Stimulated activated CD8-positive, alpha-beta memory T cell treated with anti-CD3 and anti-CD28 coated beads, Interleukin-4, amount 100 ng/mL, for 4 hours (primary cell): ENCODE measurements at places on chromosomes 5 and 9.

GRCh38 chr9:12809720-12810119, 34.9 kb downstream of the LURAP1L start:
- DNase-seq = no peak

- DNase-seq = no peak
These were observed 409.6 kb downstream of the GADD45G start for GRCh38 chr9:90014421-90014820.

- no peak for DNase-seq
These were observed 14.4 kb upstream of the FAT2 start for GRCh38 chr5:151605559-151605958.

DNA sequence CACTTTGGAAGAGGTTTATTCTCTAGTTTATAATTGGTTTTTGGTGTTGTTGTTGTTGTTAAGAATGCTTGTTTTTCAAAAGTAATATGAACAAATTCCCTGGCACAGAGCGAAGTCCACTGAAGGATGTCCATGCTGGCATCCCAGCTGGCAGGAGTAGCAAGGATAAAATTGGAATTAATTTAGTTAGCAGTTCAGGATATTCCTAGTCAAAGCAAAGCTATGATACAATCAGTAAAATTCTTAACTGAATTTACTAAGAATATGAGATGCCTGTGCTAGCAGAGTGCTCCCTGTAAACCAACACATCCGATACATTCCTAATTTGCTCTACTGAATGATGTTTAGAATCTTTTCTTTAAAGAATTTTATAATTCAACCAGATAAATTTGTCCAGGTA, 161.4 kb downstream of the FANCC start:
- DNase-seq = no peak

- DNase-seq = peak; percentile 43
These were observed 167.9 kb downstream of the AUH start for GRCh38 chr9:91193658-91194391.

DNA sequence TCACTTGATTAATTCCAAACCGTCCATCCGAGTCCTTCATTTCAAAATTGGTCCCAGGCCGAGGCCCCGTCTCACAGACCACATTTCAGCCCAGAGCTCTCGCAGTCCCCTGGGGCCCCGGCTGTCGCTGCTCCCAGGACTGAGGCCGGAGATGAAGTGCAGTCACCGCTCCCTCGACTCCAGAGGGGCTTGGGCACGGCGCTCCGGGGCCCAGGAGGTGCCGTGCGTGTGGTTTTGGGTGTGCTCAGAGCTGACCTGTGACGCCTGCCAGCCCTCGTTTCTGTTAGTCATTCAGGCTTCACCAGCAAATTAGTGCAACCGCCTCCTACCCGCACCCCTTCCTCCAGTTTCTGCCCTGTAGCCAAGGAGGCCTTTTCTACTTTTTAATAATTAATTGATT, 48.7 kb upstream of the PHYKPL start:
- DNase-seq = no peak

DNA sequence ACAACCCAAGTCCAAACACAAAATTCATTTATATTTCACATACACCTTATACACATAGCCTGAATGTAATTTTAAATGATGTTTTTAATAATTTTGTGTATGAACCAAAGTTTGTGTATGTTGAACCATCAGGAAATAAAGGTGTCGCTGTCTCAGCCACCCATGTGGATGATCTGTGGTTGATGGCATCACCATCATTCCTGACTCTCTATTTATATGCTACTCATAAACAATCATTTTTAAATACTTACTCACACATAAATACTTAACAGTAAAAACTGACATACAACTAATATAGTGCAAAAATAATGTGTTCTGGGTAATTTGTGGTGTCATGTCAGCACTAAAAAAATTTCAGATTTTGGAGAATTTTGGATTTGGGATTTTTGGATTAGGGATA, 38.4 kb downstream of the SMC5 start:
- no peak for DNase-seq

- DNase-seq = no peak
These were observed 103.2 kb downstream of the NSG2 start for GRCh38 chr5:174148721-174149120.

GRCh38 chr5:124655251-124655917, 91.1 kb downstream of the ZNF608 start:
- DNase-seq = no peak

- no peak for DNase-seq
These were observed 25.9 kb upstream of the BOD1 start for GRCh38 chr5:173642191-173642816.

DNA sequence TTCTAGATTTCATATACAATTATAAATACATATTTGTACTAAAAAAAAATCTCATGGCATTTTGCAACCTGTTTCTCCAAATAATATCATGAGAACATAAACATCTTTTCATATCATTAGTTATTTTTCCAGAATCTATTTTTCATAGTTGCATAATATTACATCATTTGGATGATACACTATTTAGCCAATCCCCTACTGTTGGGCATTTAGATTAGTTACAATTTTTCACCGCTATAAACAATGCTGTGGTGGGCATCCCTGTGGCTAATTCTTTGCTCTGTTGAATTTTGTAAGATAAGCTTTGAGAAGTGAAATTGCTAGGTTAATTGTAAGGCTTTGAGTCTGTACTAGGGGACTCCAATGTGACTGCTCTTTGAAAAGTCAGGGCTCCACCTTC, 2.2 kb upstream of the FOXI1 start:
- no peak for DNase-seq

- no peak for DNase-seq
These were observed 235.7 kb downstream of the HTR1A start for GRCh38 chr5:63726496-63726895.

- DNase-seq = no peak
These were observed 41.1 kb upstream of the GADD45G start for GRCh38 chr9:89563571-89564345.

DNA sequence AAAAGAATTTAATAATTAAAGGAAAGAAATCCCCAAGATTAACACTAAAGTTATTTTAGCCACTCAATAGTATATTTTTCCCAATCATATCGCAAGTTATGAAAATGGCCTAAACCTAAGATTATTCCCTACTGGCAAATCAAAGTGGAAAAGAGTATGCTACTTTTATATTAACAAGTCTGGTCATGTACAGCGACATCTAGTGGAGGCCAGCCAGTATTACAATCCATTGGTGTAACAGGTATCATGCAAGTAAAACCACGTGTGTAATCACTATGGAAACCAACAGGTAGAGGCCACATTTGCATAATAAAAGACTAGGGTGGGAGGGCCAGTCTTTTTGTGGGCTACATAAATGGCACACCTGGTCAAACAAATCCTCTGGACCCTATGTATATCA, 976.4 kb upstream of the CDH9 start:
- DNase-seq = no peak

DNA sequence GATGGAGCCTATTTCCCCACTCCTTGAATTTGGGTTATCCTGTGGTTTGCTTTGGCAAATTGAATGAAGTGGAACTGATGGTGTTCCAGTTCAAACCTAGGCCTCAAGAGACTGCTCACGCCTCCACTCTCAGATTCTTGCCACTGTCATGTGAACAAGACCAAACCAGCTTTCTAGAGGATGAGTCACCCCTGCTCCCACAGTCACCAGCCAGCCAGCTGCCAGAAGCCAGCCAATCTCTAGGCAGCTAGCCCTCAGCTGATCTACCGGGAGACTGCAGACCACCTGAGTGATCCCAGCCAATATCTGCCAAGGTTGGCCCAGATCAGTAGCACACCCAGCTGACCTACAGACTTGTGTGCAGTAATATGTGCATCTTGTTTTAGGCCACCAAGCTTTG, 300.6 kb downstream of the TMEM38B start:
- no peak for DNase-seq

- DNase-seq = no peak
These were observed 74.1 kb upstream of the FSD1L start for GRCh38 chr9:105373723-105374122.
